Small intestine (tissue), 16 donors: ENCODE measurements at places on chromosomes 1 and 21. TPM values are rescaled to one million over a fixed set of nuclear protein-coding genes. Genes with fewer than 3 reads are reported as not detected.
A peak's percentile ranks its signal among the peaks of the same experiment; 100 is the strongest.

The PIK3CD gene
- polyA plus RNA-seq, result 16.8 TPM

The COL11A1 gene
- polyA plus RNA-seq, result 0.03 TPM

The QSOX1 gene
- 41.1 TPM for polyA plus RNA-seq

The DIRAS3 gene
- polyA plus RNA-seq, result 1.3 TPM

The ATF6 gene
- polyA plus RNA-seq, result 3.0 TPM

The WNT2B gene
- 3.6 TPM for polyA plus RNA-seq

The SPRR3 gene
- 10.3 TPM for polyA plus RNA-seq

DNA sequence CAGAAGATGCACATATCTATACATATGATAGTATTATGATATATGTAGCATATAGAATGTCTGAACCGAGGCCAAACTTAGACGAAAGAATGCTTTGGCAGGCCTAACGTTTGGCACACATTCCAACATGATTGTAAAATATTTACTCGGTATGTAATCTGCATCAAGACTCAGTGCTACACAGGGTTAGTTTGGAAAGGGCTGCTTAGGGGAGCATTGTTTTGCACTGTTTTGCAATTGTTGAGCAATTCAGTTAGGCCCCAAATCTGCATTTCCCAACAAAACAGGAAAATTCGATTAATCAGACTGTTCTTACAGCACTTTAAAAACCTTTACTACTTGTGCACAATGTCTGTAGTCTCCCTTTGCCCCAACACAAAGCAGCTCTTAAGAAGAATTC is 216.0 kb upstream of the NEGR1 start:
- no peak for DNase-seq
- no peaks in the 10 kb centered on the region for H3K27me3 ChIP-seq
- no peak overlapping the region for H3K4me3 ChIP-seq
- no peaks in the 10 kb centered on the region for H3K36me3 ChIP-seq
- no peaks in the 10 kb centered on the region for H3K4me1 ChIP-seq
- no peak overlapping the region for H3K27ac ChIP-seq

- DNase-seq, result no peak
- H3K27ac ChIP-seq, result no peak overlapping the region
- no peak overlapping the region for H3K4me3 ChIP-seq
- H3K27me3 ChIP-seq, result peaks cover 4% of the 10 kb centered on the region
- H3K4me1 ChIP-seq, result no peaks in the 10 kb centered on the region
Measured at GRCh38 chr1:29341936-29342335, 105.6 kb downstream of the PTPRU start.

- H3K36me3 ChIP-seq, result no peaks in the 10 kb centered on the region
- H3K4me1 ChIP-seq, result no peaks in the 10 kb centered on the region
- no peak overlapping the region for H3K4me3 ChIP-seq
- H3K27me3 ChIP-seq, result no peaks in the 10 kb centered on the region
- DNase-seq, result no peak
Measured at GRCh38 chr21:18630446-18630845, 226.9 kb upstream of the TMPRSS15 start.

DNA sequence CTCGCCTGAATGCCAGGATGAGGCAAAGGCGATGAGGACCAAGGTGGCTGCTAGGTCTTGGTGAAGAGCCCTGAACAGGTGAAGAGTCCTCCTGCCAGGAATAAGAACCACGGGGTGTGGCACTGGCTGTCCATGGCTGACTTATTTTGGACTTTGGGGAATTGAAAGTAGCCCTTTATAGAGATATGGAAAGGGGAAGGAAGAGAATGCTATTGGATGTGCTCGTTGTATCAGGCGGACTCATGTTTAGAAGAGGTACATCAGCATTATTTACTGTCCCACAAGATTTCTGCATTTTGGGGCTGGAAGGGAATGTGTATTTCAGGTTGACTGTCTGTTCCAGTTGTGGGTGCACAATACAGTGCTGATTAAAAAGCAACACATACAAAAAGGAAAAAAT is 465.8 kb downstream of the DSCAM start:
- no peak overlapping the region for H3K27ac ChIP-seq
- no peak overlapping the region for H3K4me3 ChIP-seq
- no peaks in the 10 kb centered on the region for H3K27me3 ChIP-seq
- DNase-seq, result no peak
- no peaks in the 10 kb centered on the region for H3K4me1 ChIP-seq

DNA sequence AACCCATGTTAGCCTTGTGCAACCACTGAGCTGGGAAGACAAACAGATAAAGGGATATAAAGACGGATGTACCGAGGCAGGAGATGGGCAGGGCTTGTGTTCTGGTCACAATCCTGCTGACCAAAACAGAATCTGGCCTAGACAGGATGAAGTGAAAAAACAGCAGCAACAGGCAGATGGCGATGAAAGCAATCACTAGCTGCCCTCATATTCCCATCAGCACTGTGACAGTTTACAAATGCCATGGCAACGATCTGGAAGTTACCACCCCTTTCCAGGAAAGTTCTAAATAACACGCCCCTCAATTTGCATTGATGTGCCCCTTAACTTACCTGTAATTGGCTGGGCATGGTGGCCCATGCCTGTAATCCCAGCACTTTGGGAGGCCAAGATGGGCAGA is 40.6 kb upstream of the CD46 start:
- H3K4me3 ChIP-seq, result no peak overlapping the region
- H3K36me3 ChIP-seq, result no peaks in the 10 kb centered on the region
- no peaks in the 10 kb centered on the region for H3K27me3 ChIP-seq
- DNase-seq, result peak; percentile 39

DNA sequence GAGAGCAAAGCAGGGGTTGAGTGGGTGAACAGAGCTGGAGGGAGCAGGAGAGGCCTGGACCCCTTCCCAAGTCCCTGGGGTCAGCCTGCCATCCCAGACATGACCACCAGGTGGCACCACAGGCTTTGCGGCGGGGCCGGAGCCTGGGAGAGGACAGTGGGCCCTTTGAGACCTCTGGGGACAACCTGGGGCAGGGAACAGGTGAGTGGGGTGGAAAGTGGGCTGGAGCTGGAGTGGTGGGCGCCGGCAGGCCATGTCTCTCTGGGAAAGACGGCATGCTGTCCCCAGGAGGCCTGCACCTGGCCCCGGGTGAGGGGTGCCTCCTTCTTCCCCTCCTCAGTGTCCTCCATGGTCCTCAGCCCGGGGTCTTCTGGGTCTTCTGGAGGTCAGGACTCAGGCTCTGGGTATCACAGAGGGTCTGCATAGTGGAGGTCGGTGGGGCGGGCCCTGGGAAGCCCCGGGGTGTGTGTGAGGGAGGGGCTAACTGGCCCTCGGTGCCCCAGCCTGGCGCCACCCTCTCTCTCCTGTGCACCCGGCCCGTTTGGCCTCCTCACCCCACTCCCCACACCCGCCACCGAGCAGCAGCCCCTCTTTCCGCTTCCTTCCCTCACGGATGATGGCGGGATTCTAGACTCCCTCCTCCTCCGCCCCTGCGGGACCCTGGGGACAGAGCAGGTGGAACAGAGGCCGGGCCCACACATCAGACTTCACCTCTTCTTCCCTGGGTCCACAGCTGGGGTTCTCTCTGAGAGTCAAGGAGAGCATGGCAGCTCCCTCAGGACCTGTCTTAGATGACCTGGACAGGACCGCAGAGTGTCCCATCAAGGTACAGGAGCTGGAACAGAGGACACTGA is 28.5 kb upstream of the PKP1 start:
- DNase-seq, result peak; percentile 63
- H3K4me1 ChIP-seq, result no peaks in the 10 kb centered on the region
- no peak overlapping the region for H3K4me3 ChIP-seq
- H3K27me3 ChIP-seq, result no peaks in the 10 kb centered on the region
- H3K36me3 ChIP-seq, result no peaks in the 10 kb centered on the region

DNA sequence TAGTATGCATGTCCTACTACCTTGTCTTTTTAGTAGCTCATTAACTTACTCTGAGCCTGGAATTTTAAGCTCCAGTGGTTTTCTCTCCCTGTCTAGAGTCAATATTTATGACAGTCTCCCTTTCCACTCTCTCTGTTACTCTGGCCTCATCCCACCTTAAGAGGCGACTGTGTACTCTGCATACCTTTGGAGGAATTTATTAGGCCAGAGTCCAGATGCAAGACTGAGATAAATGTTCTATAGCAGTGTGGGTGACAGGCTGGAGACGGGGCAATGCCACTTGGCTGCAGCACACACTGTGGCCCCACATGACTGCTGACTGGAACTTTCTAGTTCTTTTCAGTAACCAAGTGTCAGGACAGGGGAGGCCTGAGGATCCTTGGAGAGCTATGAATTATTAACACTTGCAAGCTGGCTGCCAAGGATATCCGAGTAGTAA is 4.1 kb upstream of the PDZK1 start:
- DNase-seq, result peak; percentile 97
- H3K27me3 ChIP-seq, result no peaks in the 10 kb centered on the region
- H3K4me3 ChIP-seq, result no peak overlapping the region
- peak overlapping the region; percentile 72 for H3K27ac ChIP-seq
- H3K4me1 ChIP-seq, result peaks cover 17% of the 10 kb centered on the region

- H3K36me3 ChIP-seq, result peaks cover 45% of the 10 kb centered on the region
- no peaks in the 10 kb centered on the region for H3K4me1 ChIP-seq
- peak; percentile 38 for DNase-seq
- H3K27me3 ChIP-seq, result no peaks in the 10 kb centered on the region
- no peak overlapping the region for H3K4me3 ChIP-seq
- H3K27ac ChIP-seq, result no peak overlapping the region
Measured at GRCh38 chr1:11746092-11746491, 10.2 kb downstream of the AGTRAP start.

GRCh38 chr21:34834852-34835501 is 166.2 kb downstream of the CLIC6 start:
- H3K4me3 ChIP-seq, result no peak overlapping the region
- no peaks in the 10 kb centered on the region for H3K27me3 ChIP-seq
- H3K36me3 ChIP-seq, result peaks cover 6% of the 10 kb centered on the region
- no peak for DNase-seq
- no peaks in the 10 kb centered on the region for H3K4me1 ChIP-seq

DNA sequence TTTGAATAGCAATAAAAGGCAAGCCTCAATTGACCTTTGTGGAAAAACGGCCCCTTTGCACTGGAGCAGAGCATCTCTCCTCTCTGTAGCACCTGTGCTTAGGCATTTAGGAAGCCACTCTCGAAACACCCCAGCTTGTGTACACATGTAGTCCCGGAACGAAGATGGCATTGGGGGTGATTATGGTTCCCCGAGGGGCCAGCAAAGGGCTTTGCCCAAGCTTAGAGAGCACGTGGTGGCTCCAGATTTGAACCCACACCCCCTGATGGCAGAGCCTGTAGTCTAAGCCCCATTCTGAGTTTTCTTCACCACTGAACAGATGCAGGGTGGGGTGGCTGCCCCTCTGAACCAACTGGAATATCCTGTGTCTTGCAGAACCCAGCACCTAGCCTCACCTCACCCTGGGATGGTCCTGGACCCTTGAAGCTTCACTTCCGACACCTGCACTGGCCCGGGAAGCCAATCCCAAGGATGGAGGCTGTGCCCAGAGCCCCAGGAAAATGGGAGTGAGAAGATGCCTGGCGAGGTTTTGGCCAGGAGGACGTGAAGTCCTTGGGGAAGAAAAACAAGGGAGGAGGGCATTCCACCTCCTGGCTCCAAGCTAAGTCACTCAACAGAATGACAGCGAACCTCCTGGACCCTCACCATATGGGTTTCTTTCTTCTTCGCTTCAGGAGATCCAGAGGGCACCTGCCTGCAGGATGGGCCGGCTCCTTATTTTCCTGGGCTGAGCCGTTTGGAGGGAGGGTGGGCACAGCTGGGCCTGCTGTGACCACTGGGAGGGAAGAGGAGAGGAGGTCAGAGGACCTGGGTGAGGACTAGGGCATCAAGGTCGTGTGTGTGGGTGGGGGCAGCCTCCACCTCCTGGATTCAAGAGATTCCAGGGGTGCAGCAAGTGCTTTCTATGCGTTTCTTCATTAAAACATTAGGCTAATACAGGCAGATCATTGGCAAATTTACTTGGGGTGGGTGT is 37.7 kb downstream of the IGFN1 start:
- no peaks in the 10 kb centered on the region for H3K4me1 ChIP-seq
- no peaks in the 10 kb centered on the region for H3K36me3 ChIP-seq
- no peak for DNase-seq
- H3K27me3 ChIP-seq, result no peaks in the 10 kb centered on the region
- H3K27ac ChIP-seq, result no peak overlapping the region
- no peak overlapping the region for H3K4me3 ChIP-seq

DNA sequence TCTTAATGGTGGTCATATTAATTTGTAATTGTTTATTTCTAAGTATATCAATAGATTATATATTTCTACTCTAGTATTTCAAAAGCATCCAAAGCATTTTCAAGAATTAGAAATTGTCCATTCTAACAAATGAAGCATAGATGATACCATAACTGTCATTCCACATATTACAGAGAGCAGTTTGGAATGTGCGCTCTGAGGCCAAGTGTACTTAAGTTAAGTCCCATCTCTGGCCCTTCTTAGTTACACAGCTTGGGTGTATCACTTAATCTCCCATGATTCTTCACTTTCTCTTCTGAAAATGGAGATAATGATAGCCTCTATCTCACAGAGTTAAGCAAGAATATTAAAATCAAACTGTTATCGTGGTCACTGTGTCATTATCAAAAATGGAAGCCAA is 281.1 kb downstream of the MRPL39 start:
- DNase-seq, result no peak
- no peaks in the 10 kb centered on the region for H3K4me1 ChIP-seq
- H3K4me3 ChIP-seq, result no peak overlapping the region
- H3K27me3 ChIP-seq, result no peaks in the 10 kb centered on the region
- H3K27ac ChIP-seq, result no peak overlapping the region

DNA sequence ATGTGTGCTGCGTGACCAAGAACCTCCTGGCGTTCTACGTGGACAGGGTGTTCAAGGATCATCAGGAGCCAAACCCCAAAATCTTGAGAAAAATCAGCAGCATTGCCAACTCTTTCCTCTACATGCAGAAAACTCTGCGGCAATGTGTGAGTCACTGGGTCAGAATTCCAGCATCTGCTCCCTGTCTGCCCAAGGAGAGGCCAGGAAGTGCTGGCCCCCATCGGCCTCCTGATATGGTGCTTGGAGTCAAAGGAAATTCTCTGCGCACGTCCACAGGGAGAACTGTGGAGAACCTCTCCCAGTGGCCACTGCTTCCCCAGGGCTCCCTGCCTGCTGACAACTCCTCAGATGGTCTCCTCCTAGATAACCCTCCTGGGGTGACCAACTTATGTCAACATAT is 25.6 kb upstream of the IL20 start:
- H3K27ac ChIP-seq, result no peak overlapping the region
- no peaks in the 10 kb centered on the region for H3K27me3 ChIP-seq
- DNase-seq, result no peak
- no peaks in the 10 kb centered on the region for H3K36me3 ChIP-seq
- H3K4me1 ChIP-seq, result no peaks in the 10 kb centered on the region

- no peaks in the 10 kb centered on the region for H3K36me3 ChIP-seq
- DNase-seq, result no peak
- no peak overlapping the region for H3K27ac ChIP-seq
- no peak overlapping the region for H3K4me3 ChIP-seq
- H3K27me3 ChIP-seq, result no peaks in the 10 kb centered on the region
- no peaks in the 10 kb centered on the region for H3K4me1 ChIP-seq
Measured at GRCh38 chr1:224542783-224543440, 73.2 kb upstream of the CNIH3 start.

GRCh38 chr1:81549588-81550127 is 251.1 kb upstream of the ADGRL2 start:
- peak; percentile 35 for DNase-seq
- no peaks in the 10 kb centered on the region for H3K4me1 ChIP-seq
- no peaks in the 10 kb centered on the region for H3K36me3 ChIP-seq
- H3K27me3 ChIP-seq, result no peaks in the 10 kb centered on the region
- H3K4me3 ChIP-seq, result no peak overlapping the region
